Effector memory CD4-positive, alpha-beta T cell (primary cell): ENCODE measurements at places on chromosomes 3 and 15.
A peak's percentile ranks its signal among the peaks of the same experiment; 100 is the strongest.

- no peak overlapping the region for H3K27ac ChIP-seq
- no peaks in the 10 kb centered on the region for H3K36me3 ChIP-seq
- H3K4me1 ChIP-seq: no peaks in the 10 kb centered on the region
- DNase-seq: no peak
- H3K27me3 ChIP-seq: no peaks in the 10 kb centered on the region
- no peak overlapping the region for H3K4me3 ChIP-seq
Measured at GRCh38 chr3:19295208-19295607, 146.9 kb downstream of the KCNH8 start.

DNA sequence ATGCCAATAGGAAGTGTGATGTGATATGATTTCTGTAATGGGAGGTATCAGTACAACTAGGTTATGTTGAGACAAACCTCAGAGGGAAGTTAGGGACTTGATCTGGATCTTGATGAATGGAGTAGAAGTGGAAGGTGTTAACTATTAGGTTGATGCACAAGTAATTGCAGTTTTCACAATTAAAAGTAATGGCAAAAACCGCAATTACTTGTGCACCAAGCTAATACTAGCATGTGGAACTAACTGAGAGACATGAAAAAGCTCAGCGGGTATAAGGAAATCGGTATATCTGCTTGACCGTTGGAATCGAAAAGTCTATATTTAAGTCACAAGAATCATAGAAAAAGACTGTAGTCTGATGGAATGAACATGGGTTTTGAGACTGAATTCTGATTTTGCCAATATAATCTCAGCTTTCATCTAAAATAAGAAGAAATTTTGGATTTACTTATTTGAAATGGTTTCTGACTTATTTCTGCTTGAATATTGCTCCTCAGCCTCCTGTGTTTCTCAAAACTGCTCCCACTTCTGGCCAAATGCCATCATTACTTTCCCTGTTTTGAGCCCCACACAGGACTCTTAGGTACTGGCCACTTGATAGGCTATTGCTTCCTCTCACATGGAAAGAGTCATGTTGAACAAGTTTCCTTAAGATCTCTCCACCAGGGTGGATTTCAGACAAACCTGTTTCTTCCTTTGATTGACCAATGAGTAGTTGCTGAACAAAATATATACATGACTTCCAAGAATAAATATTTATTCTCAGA, 271.5 kb upstream of the COL8A1 start:
- H3K4me1 ChIP-seq: no peaks in the 10 kb centered on the region
- DNase-seq: no peak
- H3K27ac ChIP-seq: no peak overlapping the region
- no peaks in the 10 kb centered on the region for H3K36me3 ChIP-seq
- H3K27me3 ChIP-seq: no peaks in the 10 kb centered on the region

GRCh38 chr3:11720304-11720898, 76.7 kb upstream of the VGLL4 start:
- H3K36me3 ChIP-seq: no peaks in the 10 kb centered on the region
- peaks cover 3% of the 10 kb centered on the region for H3K4me1 ChIP-seq
- no peak overlapping the region for H3K27ac ChIP-seq
- peak; percentile 24 for DNase-seq
- peak overlapping the region; percentile 87 for H3K4me3 ChIP-seq

DNA sequence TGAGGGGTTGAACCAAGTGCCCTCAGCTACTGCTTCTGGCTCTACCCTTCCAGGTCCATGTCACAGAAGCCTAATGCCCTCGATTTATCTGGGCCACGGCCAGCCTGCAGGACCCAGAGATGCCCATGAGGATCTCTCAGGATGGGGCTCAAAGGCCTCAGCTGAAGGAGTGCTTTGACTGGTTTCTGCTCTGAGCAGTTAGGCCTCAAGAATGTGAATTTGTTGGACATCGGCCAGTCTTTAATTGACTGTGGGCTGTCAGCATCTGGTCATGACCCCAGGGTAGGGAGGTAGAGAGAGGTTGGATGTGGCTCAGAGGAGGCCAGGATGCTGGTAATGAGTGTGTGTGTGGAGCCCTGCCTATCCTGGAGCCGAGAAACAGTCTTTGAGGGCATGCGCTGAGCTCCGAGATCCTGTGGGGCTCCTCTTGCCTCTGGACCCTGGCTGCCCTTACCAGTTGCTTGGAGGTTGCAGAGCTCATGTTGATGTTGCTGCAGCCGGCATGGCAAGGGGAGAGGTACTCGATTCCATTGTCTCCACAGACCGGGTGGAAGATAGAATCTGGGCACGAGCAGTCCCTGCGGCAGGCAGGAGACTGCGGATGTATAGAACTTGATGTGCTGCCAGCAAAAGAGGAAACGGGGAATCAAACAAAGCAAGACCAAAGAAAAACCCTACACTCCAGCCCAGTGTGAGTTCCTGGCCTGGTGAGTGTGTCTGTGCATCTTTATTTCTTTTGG, 49.1 kb upstream of the RAB6B start:
- H3K27me3 ChIP-seq: no peaks in the 10 kb centered on the region
- no peak overlapping the region for H3K4me3 ChIP-seq
- H3K27ac ChIP-seq: no peak overlapping the region
- no peak for DNase-seq

GRCh38 chr15:63718590-63719035, 115.1 kb downstream of the HERC1 start:
- no peaks in the 10 kb centered on the region for H3K4me1 ChIP-seq
- peaks cover 50% of the 10 kb centered on the region for H3K36me3 ChIP-seq
- H3K27me3 ChIP-seq: no peaks in the 10 kb centered on the region

DNA sequence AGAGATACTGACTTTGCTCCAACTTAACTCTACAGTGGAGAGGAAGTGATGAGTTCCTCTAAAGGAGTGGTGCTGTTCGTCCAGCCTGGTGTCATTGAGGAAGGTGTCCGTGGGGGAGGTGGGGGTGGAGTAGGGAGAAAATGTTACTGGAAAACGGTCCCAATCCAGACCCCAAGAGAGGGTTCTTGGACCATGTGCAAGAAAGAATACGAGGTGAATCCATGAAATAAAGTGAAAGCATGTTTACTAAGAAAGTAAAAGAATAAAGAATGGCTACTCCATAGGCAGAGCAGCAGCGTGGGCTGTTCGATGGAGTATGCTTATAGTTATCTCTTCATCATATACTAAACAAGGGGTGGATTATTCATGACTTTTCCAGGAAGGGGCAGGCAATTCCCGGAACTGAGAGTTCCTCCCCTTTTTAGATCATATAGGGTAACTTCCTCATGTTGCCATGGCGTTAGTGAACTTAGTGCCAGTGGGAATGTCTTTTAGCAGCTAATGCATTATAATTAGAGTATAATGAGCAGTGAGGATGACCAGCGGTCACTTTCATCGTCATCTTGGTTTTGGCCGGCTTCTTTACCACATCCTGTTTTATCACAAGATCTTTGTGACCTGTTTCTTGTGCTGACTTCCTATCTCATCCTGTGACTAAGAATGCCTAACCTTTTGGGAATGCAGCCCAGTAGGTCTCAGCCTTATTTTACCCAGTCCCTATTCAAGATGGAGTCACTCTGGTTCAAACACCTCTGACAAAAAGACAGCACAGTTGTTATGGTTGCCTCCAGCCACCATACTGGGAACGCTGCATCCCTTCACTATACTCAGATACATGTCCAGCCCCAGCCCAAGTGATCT, 38.6 kb downstream of the CLEC3B start:
- H3K27ac ChIP-seq: no peak overlapping the region
- no peaks in the 10 kb centered on the region for H3K27me3 ChIP-seq
- H3K36me3 ChIP-seq: no peaks in the 10 kb centered on the region
- DNase-seq: no peak
- H3K4me3 ChIP-seq: no peak overlapping the region

DNA sequence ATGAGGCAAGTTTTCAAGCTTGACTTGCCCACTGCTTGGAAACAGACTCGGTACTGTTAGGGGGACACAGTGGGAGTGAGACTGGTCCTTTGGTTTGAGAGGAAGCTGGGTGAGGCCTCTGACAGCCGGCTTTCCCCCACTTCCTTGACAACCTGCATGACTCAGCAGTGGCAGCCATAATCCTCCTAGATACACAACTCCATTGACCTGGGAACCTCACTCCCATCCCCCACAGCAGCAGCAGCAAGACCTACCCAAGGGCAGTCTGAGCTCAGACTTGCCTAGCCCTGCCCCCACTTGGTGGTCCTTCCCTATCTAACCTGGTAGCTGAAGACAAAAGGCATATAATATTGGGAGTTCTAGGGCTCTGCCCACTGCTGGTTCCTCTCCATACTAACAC, 1043.5 kb upstream of the ALCAM start:
- DNase-seq: no peak
- no peak overlapping the region for H3K4me3 ChIP-seq
- H3K4me1 ChIP-seq: no peaks in the 10 kb centered on the region

DNA sequence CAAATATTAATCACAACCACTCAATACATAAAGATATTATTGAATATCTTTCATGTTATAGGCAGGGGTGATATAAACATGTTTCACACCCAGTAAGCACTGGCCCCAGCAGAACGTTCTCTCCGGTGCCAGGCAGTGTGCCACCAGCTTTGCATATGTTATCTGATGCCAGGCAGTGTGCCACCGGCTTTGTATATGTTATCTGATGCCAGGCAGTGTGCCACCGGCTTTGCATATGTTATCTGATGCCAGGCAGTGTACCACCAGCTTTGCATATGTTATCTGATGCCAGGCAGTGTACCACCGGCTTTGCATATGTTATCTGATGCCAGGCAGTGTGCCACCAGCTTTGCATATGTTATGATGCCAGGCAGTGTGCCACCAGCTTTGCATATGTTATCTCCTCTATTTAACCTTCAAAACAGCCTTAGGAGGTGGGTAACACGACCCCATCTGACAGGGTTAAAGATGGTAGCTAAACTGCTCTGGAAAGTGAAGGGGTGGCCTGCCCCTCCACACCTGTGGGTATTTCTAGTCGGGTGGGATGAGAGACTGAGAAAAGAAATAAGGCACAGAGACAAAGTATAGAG, 6.9 kb downstream of the MUC20 start:
- no peaks in the 10 kb centered on the region for H3K4me1 ChIP-seq
- no peak for DNase-seq
- no peaks in the 10 kb centered on the region for H3K36me3 ChIP-seq
- H3K27ac ChIP-seq: no peak overlapping the region
- H3K4me3 ChIP-seq: no peak overlapping the region
- H3K27me3 ChIP-seq: no peaks in the 10 kb centered on the region

DNA sequence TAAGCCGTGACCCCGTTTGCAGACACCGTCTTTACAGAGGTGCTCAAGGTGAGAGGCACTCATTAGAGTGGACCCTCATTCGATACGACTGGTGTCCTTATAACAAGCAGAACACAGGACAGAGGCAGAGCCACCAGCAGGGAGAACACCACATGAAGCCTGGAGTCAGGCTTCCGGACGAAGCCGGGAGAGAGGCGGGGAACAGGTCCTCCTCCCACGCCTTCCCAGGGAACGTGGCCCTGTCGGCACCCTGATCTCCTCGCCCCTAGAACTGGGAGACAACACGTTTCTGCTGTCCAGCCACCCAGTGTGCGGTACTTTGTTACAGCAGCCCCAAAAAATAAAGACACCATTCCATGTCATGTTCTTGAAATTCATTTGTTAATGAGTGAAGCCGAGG, 33.6 kb downstream of the ZDHHC19 start:
- DNase-seq: no peak
- H3K27me3 ChIP-seq: no peaks in the 10 kb centered on the region
- no peak overlapping the region for H3K27ac ChIP-seq
- peaks cover 36% of the 10 kb centered on the region for H3K4me1 ChIP-seq

DNA sequence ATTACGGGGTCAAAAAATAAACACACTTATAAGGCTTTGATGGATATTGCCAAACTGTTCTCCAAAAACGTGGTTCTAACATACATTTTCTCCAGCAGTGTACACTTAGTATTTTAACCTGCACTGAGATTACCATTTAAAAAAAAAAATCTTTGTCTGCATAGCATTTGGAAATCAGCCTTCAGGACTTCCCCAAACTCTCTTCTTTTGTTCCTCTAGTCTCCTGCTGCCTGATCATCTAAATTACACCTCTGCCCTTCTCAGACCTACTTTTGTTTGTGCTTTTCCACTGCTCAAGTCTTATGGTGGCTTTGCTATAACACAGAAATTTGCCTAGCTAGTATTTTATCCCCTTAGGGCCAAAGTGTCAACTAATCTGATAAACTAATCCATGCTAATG, 3.8 kb downstream of the NCEH1 start:
- H3K4me3 ChIP-seq: no peak overlapping the region
- H3K27ac ChIP-seq: no peak overlapping the region
- H3K27me3 ChIP-seq: no peaks in the 10 kb centered on the region
- H3K36me3 ChIP-seq: no peaks in the 10 kb centered on the region
- peaks cover 6% of the 10 kb centered on the region for H3K4me1 ChIP-seq

- no peak for DNase-seq
- no peaks in the 10 kb centered on the region for H3K27me3 ChIP-seq
- H3K4me3 ChIP-seq: no peak overlapping the region
- H3K27ac ChIP-seq: no peak overlapping the region
- H3K4me1 ChIP-seq: no peaks in the 10 kb centered on the region
- no peaks in the 10 kb centered on the region for H3K36me3 ChIP-seq
Measured at GRCh38 chr3:134658555-134658954, 7.7 kb upstream of the KY start.

- peak overlapping the region; percentile 82 for H3K27ac ChIP-seq
- no peaks in the 10 kb centered on the region for H3K27me3 ChIP-seq
- peaks cover 10% of the 10 kb centered on the region for H3K36me3 ChIP-seq
- H3K4me1 ChIP-seq: peaks cover 13% of the 10 kb centered on the region
- DNase-seq: no peak
Measured at GRCh38 chr3:197713477-197713822, 23.3 kb downstream of the RUBCN start.

DNA sequence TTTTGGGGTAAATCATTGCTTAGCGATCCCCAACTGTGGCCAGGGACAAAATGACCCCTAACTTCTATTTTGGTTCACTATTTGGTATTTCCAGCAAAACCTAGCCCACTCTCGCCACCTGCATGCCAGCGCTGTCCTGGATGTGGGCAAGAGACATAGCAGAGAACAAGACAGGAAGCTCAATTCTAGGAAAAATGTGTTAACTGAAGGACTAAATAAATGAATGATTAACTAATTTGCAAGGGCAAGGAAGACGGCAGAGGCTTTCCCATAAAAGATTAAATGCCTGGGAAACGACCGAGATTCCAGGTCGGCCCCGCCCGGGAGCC, 408 bp downstream of the NICN1 start:
- no peaks in the 10 kb centered on the region for H3K36me3 ChIP-seq
- no peaks in the 10 kb centered on the region for H3K27me3 ChIP-seq
- peak overlapping the region; percentile 77 for H3K27ac ChIP-seq
- peak overlapping the region; percentile 66 for H3K4me3 ChIP-seq

- no peaks in the 10 kb centered on the region for H3K36me3 ChIP-seq
- no peak overlapping the region for H3K27ac ChIP-seq
- H3K4me1 ChIP-seq: no peaks in the 10 kb centered on the region
- no peak for DNase-seq
Measured at GRCh38 chr3:66593978-66594377, 93.2 kb upstream of the LRIG1 start.

DNA sequence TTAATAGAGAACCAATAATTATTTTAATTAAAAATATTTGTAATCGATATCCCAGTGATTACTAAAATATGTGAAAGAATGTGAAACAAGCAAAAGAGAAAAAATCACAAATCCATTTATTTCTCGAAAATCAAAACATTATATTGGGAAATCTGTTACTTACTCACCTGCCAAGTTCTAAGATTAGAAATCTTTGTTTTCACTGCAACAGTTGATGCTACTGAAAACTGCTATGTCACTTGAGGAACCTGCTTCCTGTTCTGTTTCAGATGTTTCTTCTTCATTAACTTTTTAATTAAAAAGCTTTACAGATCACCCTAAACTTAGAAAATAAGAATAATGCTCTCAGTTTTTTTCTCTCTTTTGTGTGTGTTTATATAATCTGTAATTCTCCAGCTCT, 13.7 kb upstream of the DPH6 start:
- H3K4me3 ChIP-seq: no peak overlapping the region
- no peaks in the 10 kb centered on the region for H3K36me3 ChIP-seq
- no peaks in the 10 kb centered on the region for H3K27me3 ChIP-seq
- no peak for DNase-seq
- H3K27ac ChIP-seq: no peak overlapping the region
- no peaks in the 10 kb centered on the region for H3K4me1 ChIP-seq
